Activated naive CD8-positive, alpha-beta T cell treated with anti-CD3 and anti-CD28 coated beads, Interleukin-2, amount 50 U/mL, for 16 hours (primary cell): ENCODE measurements at places on chromosomes 12 and 14.

DNA sequence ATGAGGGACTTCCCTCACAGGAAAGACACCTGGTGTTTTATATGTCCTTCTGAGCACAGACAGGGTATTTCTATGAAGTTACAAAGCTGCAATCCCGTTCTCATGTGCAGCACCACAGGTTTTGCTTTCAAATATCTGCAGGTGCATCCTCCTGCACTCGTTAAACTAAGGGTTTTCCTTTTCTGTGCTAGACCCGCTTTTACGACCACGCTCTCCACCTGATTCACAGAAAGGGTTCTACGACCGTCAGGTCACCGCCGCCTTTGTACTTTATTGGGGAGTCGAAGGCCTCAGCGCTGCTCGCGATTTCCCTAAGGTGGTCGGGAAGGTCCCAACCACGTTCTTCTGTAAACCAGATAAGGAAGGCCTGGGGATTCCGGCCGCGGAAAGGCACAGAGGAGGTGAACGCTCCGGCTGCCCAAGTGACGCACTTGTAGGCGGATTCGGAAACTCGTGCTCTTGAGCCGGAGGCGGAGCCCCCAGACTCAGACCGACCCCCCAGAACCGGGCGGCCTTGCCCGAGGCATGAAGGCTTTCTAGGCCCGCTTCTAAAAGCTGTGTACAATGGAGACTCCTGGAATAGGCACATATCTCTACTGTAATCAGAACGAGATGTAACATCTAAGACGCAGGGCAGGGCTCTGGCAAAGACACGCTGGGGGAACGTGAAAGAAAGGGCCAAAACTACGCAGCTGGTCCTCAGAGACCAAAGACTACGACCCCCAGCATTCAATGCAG is 995 bp upstream of the HSP90B1 start:
- peak; percentile 61 for DNase-seq

- no peak for DNase-seq
Measured at GRCh38 chr12:29207120-29207519, 58.0 kb downstream of the FAR2 start.

GRCh38 chr14:67549734-67550133 is 16.6 kb downstream of the PLEKHH1 start:
- no peak for DNase-seq

DNA sequence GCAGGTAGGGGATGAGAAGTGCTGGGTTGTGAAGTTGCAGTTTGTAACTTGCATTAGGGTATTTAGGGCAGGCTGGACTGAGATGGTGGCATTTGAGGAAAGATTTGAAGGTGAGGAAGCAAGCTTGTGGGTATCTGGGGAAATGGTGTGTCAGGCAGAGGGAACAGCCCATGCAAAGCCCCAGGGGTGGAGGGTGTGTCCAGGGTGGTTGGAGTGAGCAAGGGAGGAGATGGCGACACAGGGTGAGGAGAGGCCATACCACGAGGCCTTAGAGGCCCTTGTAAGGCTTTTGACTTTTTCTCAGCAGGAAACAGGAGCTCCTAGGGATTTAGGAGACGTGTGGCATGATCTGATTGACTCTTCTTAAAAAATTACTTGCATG is 136.9 kb downstream of the NUAK1 start:
- DNase-seq = no peak

DNA sequence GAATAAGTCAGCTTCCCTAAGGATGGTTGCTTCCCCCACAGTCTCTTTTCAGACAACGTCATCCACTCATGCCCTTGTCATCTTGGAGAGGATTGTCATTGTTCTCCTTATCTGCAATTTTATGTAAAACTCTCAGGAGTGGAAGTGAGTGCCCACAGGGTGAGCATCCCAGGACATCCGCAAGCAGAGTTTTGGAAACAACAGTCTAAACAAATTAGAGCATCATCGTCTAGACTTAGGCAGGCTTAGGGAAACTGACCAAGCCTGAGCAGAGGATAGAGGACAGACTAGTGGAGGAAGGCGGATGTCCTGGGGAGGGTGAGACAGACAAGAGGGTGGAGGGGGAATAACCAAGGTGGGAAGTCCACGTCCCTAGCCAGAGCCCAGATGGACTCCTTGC is 63.7 kb upstream of the BDKRB2 start:
- no peak for DNase-seq

GRCh38 chr12:59005193-59005955 is 85.1 kb upstream of the LRIG3 start:
- no peak for DNase-seq

- DNase-seq = no peak
Measured at GRCh38 chr12:118959985-118960560, 21.3 kb upstream of the SRRM4 start.

- DNase-seq = no peak
Measured at GRCh38 chr12:63093084-63093483, 57.9 kb downstream of the AVPR1A start.

GRCh38 chr12:56596815-56597214 is 33.3 kb downstream of the BAZ2A start:
- no peak for DNase-seq

- DNase-seq = no peak
Measured at GRCh38 chr14:72350215-72350614, 418.0 kb downstream of the RGS6 start.

DNA sequence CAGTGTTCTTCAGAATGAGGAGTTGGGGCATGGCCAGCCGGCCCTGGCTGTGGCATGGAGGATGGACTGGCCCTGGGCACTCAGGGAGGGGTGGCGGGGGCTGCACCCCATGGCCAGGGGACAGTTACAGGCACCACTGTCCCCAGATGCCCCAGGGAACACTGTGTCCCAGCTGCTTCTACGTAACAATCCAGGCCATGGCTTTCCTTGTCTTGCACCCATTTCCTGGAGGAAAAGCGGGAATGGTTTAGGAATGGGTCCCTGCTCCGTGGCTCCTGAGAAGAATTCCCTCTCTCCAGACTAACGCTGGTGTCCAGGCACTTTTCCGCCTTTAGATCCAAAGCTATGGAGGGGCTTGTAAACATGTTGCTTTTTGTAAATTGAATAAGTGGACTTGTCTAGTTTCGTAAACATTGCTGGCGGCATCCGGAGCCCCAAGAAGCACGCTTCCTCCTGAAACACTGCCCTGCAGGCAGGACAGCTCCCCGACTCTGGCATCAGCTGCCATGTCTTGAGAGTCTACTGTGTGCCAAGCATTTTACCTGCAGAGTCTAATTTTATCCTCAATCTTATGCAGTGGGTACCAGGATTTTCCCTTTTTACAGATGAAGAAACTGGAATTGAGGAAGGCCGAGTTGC is 238.3 kb downstream of the SLC41A2 start:
- no peak for DNase-seq

- DNase-seq = no peak
Measured at GRCh38 chr12:64125913-64126312, 96.2 kb downstream of the KICS2 start.

DNA sequence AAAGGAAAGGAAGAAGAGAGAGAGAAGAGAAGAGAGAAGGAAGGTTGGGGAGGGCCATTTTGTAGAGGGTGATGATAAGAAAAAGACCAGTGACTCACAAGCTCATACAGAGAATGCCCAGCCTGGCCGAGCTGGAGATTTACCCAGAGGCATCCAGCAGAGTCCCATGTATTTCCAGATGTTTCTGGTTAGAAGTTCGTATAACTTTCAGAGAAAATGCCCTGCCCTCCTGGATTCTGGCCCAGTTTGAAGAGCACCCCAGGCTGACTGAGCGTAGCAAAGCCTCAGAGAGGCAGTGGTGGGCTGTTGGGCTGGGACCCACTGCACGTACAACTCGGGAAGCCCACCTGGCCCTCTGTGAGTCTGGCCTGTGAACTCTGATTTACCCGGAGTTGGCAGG is 221.8 kb downstream of the SLC41A2 start:
- no peak for DNase-seq

DNA sequence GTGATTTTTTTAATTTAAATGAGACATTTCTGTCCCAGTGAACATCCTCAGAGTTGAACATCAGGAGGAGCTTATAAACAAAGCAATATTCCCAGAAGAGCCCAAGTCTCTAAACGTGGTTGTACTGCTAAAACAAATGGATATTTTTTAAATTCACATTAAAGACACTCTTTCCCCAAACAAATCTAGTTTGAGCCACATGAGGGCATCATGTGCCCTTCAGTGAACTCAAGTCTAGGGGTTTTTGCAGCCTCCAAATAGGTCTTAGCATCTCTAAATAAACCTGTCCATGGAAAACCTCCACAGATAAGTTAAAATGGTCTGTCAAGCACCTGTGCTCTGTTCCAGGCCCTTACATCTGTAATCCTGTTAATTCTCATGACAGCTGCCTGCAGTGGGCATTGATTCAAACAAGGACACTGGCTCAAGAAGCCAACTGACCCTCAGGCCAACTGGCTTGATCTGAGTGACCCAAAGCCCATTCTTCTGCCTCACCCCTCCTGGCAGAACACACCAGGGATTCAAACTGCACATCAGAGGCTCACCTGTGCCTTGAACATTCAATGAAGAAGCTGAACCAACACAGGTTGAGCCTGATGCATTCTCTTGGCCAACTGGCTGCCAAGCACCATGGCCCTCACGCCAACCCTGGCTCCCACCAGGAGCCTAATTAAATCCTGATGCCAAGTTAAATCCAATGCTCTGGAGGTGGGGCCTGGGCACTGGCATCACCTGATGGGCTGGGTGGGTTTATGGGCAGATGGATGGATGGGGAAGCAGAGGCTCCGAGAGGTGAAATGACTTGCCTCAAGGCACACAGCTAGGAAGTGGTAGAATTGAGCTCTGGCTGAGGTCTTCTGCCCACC is 8.6 kb downstream of the ISCU start:
- no peak for DNase-seq

GRCh38 chr12:42486407-42486806 is 103.1 kb downstream of the PRICKLE1 start:
- no peak for DNase-seq

GRCh38 chr14:66746316-66747006 is 238.5 kb downstream of the GPHN start:
- no peak for DNase-seq
